HepG2 (cell line): ENCODE measurements at places on chromosomes 12 and 14.

GRCh38 chr12:5758347-5758746 is 186.7 kb downstream of the ANO2 start:
- no peak for DNase-seq

GRCh38 chr14:88518592-88519512 is 36.0 kb downstream of the PTPN21 start:
- DNase-seq, result no peak

- peak; percentile 10 for DNase-seq
Measured at GRCh38 chr12:102948941-102949352, 8.5 kb upstream of the ASCL1 start.

DNA sequence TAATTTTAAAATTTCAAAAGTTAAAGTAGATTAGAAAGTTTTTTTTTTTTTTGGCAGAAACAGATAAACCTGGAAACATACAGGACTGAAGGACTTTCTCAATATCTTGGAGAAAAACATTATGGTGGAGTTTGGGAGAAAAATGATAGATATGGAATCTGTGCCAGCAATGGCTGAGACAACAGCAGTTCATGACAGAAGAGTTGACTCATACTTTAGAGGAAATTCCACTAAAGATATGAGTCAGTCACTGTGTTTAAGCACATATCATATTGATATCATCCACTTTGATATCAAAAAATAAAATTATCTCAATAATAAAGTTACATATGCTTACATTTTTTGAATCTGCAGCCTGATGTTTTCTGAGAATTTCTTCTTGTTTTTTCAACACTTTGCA is 193.9 kb upstream of the OR4E1 start:
- no peak for DNase-seq

- no peak for DNase-seq
Measured at GRCh38 chr12:80170915-80171314, 71.6 kb downstream of the OTOGL start.

DNA sequence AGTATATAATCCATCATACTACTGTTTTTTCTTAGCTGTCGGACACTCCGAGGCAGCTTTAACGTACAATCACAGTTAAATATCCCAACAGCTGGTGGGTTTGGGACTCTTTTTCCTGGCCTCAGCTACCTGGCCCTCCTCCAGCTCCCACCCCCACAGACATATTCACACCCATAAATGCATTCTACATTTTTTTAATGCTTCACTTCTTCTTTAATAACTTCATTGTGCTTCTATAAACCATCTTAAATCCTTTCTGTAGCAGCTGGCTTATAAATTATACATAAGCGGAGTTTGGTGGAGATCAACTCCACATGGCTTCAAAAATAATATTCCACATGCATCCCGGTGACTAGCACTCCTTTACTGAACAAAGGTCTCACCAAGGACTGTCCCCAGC is 33.3 kb downstream of the TDG start:
- DNase-seq, result no peak

DNA sequence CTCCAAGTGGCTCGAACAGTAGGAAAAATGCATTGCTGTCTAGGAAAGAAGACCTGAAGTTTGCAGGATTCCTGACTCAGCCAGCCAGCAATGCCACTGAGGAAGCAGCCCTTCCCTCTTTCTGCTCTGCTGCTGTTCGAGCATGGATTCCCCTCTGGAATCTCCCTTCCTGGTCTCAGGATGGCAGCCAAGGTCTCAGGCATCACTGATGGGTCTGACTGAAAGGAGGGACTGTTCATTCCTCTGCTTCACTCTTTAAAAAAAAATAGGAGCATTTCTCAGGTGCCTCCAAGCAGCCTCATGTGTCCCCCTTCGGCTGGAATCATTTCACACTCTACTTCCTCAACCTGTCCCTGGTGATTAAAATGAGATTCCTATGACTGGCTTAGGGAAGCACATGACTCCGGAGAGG is 62.4 kb downstream of the SLC15A4 start:
- DNase-seq, result no peak

- DNase-seq, result no peak
Measured at GRCh38 chr14:60212503-60213371, 36.3 kb upstream of the PPM1A start.

DNA sequence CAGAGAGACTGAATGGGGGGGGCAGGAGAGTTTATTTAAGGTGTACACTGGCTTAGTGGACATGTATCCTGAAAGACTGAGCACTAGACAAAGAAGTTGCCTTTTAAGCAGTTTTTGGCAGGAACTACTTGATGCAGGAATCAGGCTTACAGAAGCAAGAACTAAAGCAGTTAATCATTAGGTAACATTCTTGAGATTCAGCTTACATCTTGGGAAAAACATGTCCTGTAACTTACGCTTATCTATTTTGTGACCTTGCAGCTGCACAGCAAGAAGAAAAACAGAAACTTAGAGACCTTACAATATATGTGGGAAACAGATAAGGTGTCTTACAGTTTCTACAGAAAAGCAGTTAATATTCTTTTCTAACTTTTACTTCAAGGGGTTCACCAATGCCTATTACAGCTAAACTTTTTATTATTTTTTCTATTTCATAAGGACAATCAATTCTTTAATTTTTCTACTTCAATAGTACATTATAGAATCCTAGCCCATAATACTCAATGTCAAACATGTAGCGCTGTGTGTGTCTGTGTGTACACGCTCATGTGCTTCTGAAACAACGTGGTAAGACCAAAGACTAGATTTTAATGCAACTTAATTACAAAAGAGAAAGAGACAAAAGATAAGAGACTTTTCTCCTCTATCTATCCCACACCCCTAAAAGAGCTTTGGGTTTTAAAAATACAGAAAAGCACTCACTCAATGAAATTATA is 276.9 kb downstream of the PRKD1 start:
- DNase-seq, result no peak

- no peak for DNase-seq
Measured at GRCh38 chr12:49345051-49345824, 1.4 kb upstream of the DNAJC22 start.

DNA sequence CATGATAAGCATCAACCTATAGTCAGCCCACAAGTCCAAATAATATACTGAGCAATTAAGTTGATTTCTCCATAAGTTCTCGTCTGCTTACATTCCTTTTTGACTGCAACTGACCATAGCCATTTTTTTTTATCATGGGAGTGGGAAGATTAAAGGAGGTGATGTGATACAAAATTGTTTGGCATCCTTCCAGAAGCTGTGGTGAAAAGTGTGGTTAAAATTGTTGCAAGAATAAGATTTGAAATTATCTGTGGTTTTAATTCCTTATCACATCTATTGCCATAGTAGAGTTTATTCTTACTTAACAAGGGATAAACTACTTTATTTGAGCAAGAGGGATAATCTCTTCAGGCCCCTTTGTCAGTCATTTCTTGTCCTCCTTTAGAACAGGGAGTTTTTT is 50.7 kb downstream of the LIN52 start:
- no peak for DNase-seq

DNA sequence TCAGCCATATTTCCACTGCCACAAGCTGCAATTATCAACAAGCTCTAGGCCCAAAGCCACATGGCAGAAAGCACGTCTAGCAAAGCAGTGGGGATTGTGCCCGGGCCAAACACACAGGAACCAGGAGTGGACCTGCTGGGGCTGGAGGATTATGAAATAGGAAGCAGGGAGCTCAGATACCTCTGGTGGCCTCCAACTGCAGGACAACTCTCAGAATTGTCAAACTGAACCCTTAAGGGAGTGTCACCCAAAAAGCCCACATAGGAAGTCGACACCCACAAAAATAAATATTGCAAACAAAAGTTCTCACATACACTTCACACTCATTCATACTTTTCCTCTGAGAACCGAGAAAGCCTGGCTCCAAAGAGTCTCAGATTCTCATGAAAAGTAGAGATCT is 26.1 kb downstream of the KCTD10 start:
- no peak for DNase-seq

DNA sequence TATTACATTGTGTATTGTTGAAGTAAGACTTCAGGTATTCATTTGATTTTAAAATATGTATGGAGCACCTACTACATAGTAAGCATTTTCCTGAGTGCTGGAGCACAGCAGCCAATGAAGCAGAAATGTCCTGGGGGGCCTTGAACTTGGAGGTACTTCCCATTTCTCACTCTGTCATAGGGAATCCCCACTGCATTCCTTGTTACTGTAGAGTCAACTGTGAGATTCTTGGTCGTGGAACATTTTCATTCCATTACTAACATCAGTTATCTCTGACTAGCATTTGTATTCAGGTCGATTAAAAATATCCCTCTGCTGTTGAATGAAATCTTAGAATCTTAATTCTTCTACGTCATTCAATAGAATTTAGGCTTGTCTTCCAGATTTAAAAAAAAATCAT is 66.7 kb downstream of the PDE3A start:
- no peak for DNase-seq

DNA sequence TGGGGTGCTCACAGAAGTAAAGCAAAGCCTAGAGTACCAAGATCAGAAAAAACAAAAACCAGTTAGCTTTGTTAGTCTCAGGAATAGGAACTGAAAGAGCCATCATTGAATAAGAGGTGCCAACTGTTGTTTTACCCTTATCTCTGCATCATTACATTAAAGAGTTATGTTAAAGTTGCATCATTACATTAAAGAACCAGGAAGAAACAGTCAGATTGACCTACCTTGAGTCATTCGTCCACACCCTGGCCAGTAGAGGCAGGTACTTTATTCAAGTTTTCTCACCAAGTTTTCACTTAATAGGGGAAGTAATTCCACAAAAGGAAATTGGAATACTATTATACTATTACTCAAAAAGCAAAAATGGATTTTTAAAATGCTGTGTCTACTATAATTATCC is 121.7 kb upstream of the CNOT2 start:
- DNase-seq, result no peak

DNA sequence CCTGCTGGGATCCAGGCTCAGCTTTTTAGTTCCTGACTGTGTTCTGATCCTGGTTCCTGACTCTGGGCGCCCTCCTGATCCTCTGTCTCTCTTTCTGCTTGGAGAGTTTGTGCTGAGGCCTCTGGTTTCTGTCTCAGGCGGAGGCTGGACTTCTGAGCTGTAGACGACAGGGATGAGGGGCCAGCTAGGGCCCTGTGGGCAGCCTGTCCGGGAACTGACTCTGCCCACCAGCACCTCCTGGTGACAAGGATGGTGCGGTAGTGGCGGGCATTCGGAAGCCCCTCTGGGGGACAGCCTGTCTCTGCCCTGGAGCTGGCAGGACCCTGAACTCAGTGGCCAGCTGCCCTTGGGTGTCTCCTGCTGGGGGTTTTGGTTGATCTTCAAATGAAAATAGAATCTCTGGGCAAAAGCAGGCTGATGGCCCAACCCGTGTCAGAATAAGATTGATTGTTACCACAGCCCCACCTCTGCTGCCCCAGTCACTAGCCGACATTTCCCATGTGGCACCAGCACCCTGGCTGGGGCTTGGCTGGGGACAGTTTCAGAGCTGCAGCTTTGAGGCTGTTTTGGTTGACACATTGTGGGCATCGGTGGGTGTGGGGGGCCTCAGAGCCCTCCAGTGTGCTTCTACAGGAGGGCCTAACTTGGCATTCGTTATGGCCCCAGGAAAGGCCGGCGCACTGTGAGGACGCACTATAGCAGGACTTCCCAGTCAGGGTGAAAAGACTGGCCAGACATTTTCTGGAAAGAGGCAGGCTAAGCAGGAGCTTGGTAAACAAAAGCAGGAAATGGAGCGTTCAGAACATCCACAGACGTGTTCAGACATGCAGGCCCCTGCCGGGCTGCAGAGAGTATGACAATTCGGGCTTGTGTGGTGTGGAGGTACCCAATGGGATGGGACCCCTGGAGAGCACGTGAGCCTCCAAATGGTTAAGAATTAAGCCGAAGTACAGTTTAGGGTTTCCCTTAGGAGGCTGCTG is 16.2 kb downstream of the KRT80 start:
- peak; percentile 36 for DNase-seq

- peak; percentile 97 for DNase-seq
Measured at GRCh38 chr12:121796855-121797751, 3.6 kb upstream of the RHOF start.

- DNase-seq, result no peak
Measured at GRCh38 chr12:51080136-51080535, 3.3 kb downstream of the CSRNP2 start.

DNA sequence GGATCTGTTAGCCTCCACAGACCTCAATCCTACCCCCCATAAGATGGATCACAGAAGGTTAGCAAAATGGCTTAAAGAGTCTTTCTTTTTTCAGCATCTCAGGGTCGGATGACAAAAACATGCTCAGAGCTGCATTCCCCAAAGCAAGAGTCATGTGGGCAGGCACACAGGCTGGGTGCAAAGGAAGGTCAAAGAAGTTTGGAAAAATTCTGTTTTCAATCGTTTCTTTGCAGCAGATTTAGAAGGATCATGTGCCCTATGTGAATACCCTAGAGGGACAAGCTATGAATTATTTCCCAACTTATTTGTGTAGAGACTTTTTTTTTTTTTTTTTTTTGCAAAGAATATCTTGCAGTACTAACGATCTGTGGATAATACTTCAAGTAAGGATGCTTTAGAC is 845.4 kb downstream of the VRK1 start:
- no peak for DNase-seq

DNA sequence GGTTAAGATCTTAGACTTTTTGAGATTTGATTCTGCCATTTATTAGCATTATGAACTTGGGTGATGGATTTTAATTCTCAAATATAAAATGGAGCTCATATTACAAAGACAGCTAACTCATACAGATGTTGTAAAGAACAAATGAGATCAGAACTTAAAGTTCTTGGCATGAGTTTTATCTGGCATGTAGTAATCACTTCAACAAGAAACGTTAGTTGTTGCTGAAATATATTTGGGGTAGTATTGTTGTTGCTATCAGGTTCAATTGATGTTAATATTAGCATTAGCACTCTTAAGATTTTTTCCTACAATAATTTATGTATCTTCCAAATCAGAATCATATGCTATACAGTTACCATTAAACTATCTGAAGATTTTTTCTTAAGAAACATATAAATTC is 71.0 kb downstream of the SLC6A15 start:
- DNase-seq, result no peak

DNA sequence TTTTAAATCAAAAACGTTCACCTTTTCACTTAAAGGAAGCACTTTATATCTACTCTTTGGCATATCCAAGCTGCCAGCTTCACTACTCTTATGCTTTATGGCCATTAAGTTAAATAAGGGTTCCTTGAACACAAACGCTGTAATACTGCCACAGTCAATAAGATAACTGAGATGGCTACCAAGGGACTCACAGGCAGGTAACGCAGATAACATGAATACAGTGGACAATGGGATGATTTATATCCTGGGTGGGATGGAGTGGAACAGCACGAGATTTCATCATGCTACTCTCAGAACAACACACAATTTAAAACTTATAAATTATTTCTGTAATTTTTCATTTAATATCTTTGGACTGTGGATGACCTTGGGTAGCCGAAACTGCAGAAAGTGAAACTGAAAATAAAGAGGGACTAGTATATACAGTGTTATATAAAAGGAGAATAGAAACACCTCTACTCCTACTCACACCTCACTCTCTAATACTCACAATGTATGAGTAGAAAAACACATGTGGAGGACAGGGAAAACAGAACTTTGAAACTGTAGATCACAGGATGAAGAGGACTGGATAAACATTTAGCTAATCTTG is 367.3 kb downstream of the C12orf50 start:
- no peak for DNase-seq
